ENCODE measurements at places on chromosomes 13 and 19. TPM values are rescaled to one million over a fixed set of nuclear protein-coding genes. Genes with fewer than 3 reads are reported as not detected.

LPAR6 gene
- 11.7 TPM for total RNA-seq

ZNF468 gene
- total RNA-seq = 16.1 TPM

ZNF44 gene
- total RNA-seq = 10.5 TPM

AXL gene
- 14.2 TPM for total RNA-seq

NTF4 gene
- not detected for total RNA-seq

CGB7 gene
- not detected for total RNA-seq

REEP6 gene
- total RNA-seq = 16.6 TPM

CGB2 gene
- not detected for total RNA-seq

ERICH4 gene
- not detected for total RNA-seq

DNA sequence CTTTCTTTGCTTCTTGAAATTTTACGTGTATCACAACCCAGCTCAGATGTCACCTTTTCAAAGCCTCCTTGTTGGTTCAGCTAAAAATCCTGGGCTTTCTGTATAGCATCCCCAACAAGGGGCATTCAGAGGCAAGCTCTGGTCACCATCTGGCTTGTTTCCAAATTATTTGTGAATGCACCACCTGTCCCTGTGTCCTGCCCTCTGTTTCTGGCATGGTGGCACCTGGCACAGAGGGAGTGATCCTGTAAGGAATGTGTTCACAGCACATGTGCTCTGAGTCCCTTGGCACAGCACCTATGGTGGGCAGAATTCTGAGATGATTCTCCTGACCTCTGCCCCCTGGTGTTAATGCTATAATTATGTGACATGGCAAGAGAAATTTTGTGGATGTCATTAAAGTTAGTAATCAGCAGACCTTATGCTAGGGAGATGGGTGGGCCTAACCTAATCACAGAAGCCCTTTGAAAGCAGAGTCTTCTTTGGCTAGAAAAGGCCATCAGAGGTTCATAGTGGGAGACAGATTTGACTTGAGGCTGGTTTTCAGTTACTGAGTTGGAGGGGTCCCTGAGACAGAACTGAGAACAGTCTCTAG lies 76.3 kb downstream of the ZNF429 start:
- DNase-seq = peak; percentile 60

- DNase-seq = no peak
Measured at GRCh38 chr13:109301276-109301675, 485.1 kb downstream of the IRS2 start.

DNA sequence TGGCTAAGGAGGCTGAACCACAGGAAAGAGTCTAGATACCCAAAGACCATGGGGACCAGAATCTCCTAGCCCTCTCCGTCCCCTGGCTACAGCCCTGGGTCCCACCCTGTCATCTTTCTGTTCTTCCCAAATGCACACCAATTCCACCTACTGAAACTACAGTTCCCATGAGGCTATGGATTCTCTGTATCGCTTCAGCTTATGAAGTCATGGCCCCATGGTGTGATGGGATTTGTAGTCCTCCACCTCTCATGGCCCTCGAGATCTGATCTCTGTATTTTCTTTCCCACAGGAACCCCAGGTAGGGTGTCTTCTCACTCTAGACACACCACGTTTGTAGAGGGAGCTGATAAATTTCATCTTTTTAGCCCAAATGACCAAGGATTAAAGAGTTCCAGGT lies 11.8 kb downstream of the PTPRH start:
- no peak for DNase-seq

DNA sequence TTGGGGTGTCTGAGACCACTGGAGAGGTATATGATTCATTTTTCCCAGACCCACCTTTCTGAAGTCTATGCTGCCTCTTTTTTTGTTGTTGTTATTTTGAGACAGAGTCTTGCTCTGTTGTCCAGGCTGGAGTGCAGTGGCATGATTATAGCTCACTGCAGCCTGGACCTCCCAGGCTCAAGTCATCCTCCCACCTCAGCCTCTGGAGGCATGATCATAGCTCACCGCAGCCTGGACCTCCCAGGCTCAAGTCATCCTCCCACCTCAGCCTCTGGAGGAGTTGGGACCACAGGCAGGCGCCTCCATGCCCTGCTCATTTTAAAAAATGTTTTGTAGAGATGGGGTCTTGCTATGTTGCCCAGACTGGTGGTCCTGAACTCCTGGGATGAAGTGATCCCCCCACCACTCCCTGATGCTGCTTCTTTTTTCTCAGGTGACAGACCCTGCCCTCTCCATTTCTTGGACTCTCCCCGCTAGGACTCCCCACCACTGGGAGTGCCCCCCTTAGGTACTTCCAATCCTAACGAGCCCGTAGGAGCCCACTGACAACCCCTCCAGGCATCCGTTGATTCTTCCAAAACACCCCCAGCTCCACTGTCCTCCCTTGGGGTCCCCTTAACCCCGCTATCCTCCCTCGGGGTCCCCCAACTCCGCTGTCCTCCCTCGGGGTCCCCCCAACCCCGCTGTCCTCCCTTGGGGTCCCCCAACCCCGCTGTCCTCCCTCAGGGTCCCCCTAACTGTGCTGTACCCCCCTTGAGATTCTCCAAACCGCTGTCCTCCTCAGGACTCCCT lies 45.4 kb downstream of the ARHGEF18 start:
- DNase-seq = no peak

- DNase-seq = no peak
Measured at GRCh38 chr13:36029166-36029565, 102.0 kb downstream of the DCLK1 start.

GRCh38 chr13:47220453-47221140 lies 323.7 kb upstream of the HTR2A start:
- DNase-seq = no peak

GRCh38 chr19:52095172-52096014 lies at the start of gene ZNF841:
Gene ZNF841 (minus strand): TSS chr19:52095765. CDS start chr19:52084801, 10,964 bp downstream.
- peak; percentile 94 for DNase-seq

GRCh38 chr13:99022941-99023340 lies 45.1 kb upstream of the DOCK9 start:
- no peak for DNase-seq

DNA sequence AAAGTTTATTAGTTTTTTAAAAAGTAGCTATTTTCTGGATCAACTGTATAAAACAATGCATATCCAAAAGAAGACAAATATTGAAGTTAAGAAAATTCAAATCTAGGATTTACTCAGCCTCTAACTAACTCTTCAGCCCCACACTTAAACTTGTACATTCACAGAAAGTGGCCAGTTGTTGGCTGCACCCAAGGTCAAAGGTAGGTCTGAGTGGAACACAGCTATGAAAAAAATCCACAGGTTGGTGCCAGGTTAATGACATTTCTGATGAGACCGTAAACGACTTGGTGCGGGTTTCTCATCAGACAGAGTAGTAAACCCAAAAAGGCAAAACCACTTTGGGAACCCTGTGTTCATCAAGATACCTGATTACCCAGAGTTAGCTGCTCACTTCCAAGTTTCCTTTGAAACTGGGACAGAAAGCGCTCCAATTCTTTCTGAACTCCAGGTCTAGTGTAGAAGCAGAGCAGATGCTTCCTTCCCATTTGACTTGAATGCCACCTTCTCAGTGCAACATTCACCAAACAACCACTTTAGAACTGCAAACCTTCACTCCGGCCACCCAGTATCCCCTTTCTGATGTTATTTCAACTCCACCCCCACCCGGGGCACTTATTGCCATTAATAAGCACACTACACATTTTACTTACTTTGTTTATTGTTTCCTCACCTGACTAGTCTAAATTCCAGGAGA lies 208.3 kb upstream of the STARD13 start:
- DNase-seq = peak; percentile 23

DNA sequence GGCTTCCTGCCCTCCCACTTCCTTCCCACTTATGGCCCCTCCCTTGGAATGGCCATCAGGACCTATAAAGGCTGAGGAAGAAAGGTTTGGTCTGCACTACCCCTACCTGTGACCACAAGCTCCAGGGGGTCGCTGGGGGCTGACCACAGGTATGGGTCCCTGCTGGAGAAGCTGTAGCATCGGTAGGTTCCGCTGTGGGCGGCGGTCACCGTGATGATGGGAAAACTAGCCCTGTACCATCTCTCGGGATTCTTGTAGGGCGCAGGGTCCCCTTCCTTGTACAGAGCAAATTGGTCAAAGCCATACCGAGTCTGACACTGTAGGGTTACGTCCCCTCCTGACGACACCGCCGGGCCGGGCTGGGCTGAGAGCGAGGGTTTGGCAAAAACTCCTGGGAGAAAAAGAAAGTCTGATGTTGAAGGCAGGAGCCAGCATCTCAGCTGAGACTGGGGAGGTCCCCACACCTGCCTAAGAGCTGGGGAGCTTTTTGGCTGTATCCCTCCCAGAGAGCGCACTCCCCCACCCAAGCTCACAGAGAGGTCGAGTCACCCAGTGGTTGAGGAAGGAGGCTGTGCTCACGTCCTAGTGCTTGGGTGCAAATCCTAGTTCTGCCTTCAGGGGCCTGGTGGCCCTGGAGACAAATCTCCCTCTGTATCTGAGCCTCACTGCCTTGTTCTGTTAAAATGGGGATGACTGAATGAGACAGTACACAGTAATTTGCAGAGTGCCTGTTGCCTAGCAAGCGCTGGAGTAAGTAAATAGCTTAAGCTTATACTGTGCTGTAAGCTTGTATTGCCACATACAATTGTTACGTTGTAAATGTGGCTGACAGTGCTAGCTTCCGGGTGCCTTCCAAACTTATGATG lies 10.4 kb downstream of the GP6 start:
- DNase-seq = no peak

GRCh38 chr19:52896431-52897137 lies 851 bp downstream of the ZNF320 start:
- DNase-seq = peak; percentile 61

DNA sequence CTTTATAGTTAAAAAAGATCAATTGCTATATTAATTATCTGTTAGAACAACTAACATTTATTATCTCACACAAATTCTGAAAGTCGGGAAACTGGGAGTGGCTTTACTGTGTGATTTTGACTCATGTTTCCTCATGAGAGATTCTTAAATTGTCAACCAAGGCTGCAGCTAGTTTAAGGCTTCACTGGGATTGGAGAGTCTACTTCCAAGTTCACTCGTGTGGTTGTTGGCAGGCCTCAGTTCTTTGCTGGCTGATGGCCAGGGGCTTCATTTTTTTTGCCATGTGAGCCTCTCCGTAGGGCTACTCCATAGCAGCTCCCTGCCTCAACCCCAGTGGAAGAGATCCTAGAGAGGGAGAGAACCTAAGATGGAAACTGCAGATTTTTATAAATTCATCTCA lies 24.5 kb upstream of the LPAR6 start:
- peak; percentile 26 for DNase-seq

DNA sequence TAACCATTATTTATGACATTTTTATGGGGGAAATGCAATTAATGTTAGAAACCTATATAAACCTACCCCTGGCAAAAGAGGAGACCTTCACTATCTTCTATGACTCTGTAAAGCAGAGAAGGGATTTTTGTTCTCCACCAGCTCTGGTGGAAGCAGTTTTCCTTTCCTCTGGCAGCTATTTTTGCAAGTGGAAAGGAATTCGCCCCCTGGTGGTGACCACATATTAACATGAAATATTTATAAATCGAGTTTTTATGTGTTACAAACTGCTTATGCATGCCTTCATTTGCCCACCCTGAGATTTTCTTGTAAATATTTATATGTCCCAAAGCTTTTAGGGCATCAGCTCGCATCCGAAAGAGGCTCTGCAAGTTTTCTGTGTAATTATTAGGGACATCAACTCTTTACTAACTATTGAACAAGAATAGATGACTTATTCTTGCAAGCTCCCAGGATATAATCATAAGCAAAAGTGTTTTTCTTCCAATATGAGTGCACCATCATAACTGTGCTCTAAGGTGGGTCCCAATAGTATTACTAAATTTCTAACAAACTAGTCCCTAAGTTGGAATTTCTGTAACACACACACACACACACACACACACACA lies 62.4 kb downstream of the SERTM1 start:
- peak; percentile 58 for DNase-seq

GRCh38 chr13:94079876-94080275 lies 399.6 kb downstream of the DCT start:
- DNase-seq = no peak
